ENCODE measurements at places on chromosomes 6 and 20.
A peak's percentile ranks its signal among the peaks of the same experiment; 100 is the strongest.

GRCh38 chr20:10710991-10711775, 37.4 kb upstream of the JAG1 start:
- no peak for DNase-seq

DNA sequence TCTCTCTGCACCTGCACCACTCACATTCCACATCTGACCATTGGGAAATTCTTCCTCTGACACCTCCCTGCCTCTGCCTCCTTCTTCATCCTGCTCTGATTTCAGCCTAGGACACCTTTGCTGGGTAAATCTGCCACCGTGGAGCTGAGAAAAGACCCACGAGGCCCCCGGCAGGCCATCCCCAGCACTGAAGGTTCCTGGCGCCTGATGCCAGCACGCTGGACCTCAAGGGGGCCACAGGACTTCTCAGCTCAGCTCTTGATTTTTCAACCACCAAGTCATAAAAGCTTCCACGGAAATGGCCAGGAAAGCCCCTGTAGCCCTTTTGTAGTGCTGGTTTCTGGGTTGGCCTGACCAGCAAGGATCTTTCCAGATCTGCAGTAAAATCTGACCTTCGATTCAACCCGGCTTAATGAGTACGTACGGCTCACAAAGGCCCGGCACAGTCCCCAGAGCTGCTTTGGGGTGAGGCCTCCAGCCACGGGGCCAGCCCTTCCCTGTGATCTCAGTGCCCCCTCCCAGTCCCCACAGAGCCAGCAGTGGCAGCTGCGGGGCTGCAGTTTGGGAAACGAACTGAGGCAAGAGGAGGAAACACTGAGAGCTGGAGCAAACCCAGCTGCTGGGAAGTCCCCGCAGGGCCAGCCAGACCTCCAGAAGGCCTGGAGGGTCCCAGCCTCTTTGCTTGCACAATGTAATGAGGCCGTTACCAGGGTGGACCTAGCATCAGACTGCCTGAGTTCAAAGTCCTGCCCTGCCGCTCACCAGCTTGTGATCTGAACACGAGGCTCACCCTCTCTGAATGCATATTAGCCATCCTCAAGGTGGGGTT, 157.5 kb downstream of the BMP7 start:
- no peak for DNase-seq

DNA sequence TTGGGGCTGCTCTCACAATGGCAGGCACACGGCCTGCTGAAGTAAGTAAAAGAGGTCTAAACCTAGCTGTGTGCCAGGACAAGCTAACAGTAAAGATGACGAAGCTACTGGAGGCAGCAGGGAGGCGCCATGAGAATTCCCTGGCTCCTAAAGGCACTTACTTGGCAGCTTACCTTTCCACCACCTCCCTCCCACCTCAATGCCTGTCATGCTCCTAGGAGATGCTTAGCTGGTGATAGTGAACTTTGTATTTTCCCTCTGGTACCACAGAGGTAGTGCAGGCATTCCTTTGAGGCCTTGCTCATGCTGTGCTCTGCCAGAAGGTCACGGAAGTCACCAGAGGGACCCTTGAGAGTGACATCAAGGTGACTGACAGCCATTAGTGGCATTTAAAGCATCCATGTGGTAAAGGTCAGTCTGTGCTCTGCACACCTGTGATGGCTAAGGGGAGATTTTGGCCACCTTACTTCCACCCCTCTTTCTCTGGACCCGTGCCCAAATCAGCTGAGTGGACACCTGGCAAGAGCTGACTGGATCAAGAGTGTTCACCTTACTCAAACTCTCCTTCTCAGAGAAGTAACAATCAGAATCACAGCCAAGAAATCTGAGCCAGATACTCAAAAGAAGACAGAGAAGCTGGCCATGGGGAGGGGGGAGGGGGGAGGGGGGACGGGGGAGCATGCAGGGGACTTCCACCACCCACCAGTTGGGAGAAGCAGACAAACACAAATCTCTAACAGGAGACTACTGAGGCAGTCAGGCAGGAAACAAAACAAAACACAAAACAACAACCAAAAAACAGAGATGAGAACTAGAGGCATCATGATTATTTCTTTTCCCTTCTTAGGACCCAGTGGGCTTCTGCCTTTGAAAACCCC, 2.9 kb downstream of the FKBP1A start:
- no peak for DNase-seq

GRCh38 chr6:16327777-16328325, 89.5 kb downstream of the GMPR start:
- no peak for DNase-seq

DNA sequence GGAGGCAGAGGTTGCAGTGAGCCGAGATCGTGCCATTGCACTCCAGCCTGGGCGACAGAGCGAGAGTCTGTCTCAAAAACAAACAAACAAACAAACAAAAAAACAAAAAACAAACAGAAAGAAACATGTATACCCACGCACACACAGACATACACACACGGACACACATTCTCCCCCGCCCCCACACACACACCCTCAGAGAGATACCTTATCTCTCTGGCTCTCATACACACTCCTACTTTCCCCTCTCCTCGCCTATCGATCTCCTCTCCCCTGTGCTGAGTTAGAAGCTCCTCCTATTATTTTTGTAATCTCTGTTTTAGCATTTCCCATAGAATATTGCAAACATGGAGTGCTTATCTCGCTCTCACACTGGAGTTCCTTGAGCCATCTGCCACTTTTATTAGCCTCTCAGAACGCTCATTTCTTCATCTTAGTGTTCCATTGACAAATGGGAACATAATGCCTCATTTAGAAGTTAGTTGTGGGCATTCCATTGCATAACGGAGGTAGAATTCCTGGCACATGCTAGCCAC, 144.2 kb upstream of the CITED2 start:
- no peak for DNase-seq

- no peak for DNase-seq
Observed at GRCh38 chr6:15364401-15365037, 118.7 kb downstream of the JARID2 start.

DNA sequence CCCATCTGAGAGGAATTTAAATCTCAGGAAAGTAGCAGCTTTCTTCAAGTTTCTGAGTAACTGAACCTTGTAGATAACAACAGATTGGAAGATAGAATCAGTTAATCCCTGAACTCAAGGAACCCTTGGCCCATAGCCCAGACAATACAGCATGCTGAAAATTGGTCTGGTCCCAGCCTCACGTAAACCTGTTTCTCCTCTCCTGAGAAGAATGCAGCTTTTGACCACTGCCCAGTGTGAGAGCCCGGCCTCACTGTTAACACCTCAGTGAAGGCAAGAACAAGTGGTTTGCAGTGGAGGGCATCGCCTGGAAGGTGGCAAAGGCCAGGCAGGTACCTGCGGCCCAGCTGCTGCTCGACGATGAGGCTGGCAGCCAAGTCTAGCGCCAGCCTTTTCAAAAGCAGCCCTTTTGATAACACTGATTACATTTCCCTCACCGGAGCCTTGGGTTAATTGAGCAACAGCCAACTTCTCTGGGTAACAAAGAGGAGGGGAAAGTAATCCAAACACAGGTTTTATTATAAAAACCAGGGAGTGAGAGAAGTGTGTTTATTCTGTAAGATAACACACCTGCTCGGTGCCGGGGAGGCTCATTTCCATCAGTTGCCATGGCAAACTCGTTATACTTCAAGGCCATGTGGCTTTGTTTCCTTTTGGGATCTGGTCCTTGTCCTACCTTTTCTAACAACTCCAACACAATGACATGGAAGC, 54.0 kb downstream of the TRAF3IP2 start:
- no peak for DNase-seq

GRCh38 chr6:74931558-74931957, 274.3 kb downstream of the COL12A1 start:
- no peak for DNase-seq

- no peak for DNase-seq
Observed at GRCh38 chr20:9036593-9036992, 32.3 kb upstream of the PLCB4 start.

- DNase-seq = no peak
Observed at GRCh38 chr6:2914318-2914660, 11.2 kb upstream of the SERPINB9 start.

DNA sequence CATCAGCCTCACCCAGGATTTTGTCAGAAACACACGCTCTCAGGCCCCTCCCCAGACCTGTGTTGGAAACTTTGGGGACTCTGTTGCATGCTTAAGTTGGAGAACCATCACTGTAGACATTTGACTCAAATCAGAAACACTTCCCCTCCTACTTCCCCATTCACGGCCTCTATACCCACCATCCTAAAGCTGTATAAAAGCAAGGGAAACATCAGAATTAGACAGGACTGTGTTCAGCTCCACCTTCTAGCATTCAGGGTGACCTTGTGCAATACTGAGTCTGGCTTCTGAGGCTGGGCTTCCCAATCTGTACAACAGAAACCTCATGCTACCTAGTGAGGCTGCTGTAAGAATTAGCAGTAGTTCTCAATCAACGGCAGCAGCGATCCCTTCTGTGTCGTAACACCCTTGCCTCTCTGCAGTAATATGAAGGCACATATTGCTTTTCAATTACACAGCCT, 252.3 kb downstream of the LY86 start:
- DNase-seq = no peak

- DNase-seq = no peak
Observed at GRCh38 chr6:93047033-93047432, 372.3 kb downstream of the EPHA7 start.

DNA sequence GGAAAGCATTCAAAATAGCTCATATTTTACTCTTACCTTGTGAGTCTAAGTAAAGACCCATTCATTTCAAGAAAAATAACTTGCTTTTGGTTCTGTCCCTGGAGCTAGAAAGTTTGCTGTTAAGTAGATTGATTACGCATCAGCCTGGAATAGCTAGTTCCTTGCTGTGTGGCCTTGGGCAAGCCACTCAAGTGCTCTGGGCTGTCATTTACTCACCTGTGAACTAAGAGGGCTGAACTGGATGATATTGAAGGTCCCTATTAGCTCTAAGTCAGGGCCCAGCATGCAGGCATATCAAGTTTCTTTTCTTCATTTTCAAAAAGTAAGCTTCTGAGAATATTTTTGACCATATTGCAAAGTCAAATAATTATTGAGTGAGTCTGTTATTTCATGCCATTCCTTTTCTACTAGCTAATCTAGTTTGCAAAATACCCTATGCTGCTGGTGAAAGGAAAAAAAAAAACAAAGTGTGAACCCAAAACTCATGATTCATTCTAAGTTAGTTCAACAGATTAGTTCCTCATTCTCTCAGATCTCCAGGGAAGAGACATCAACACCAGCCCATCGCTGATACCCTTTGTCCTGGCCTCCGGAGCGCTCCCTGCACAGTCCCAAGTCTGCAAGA, 106.5 kb upstream of the GMDS start:
- no peak for DNase-seq

DNA sequence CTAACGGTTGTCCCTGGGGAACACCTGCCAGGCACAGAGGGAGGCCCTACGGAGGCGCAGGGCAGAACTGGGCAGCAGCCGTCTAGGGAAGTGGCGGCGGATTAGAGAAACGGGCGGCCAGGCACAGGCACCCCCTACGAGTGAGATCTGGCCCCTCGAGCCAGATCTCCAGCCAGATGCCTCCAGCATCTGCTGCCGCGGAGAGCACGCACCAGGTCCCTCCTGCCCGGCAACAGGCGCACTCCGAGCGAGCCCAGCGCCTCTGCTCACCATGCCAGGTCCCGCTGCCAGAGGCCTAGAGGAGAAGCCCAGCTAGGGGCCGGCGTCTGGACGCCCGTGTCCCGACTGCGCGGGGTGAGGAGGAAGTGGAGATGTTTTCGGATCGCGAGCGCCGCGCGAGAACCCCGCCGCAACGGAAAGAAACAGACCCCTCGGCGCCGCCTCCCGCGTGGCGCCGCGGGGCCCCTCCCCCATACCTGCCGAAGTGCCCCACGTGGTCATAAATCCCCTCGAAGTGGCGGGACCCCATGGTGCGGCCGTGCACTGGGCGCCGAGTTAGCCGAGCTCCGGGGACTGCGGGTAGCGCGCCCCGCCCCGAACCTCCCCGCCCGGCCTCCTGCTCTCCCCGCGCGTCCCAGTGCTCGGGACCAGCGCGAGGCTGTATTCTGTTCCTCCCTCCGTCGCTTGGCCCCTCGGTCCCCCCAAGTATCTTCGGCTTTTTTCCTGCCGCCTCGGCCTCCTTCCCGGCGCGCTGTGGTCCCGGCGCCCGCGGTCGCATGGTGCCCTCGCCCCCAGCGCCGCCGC, at the start of gene SLC22A16:
TSS of gene SLC22A16 (minus strand) at position 568 of the 804 bp plus-strand sequence. CDS start at position 529, 39 bp downstream.
- no peak for DNase-seq

GRCh38 chr6:25635886-25636317, 16.1 kb upstream of the SCGN start:
- DNase-seq = no peak

DNA sequence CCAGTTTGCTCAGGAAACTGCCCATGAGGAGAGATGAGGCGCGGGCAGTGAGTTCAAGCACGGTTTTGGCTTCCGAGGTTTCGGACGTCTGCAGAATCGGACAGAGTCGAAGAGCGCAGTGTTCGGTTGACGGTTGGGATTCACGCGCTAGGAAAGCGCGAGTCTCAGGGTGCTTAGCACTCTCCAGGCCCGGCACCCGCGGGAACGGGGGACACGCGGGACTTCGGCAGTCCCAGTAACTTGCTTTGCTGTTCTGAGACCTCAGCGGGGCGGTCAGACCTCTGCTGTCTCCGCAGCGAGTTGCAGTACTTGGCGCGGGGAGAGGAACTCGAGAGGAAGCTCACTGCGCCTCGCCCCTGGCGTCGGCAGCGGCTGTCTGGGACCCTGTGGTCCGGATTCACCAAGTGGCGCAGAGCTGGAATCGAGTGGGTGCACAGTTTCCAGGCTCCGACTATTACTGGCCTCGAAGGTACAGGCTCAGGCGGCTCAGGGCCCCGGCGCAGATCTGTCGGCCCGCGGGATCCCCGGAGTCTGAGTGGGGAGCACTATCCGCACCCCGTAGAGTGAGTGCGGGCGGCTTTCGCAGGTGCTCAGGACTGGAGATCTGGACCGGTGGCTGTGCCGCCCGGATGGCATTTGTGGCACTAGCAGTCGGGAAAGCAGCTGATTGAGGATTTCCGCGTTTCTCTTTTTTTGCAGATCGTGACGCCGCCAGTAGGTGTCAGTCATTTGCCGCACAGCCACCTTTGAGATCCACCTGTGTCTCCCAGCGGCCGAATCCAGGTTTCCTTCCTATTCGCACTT, at the start of gene POM121L2:
TSS of gene POM121L2 (minus strand) at position 128 of the 804 bp plus-strand sequence. CDS start at position 25, 103 bp downstream.
- DNase-seq = peak; percentile 32

GRCh38 chr6:3962291-3963280, 113.4 kb downstream of the FAM50B start:
- no peak for DNase-seq

DNA sequence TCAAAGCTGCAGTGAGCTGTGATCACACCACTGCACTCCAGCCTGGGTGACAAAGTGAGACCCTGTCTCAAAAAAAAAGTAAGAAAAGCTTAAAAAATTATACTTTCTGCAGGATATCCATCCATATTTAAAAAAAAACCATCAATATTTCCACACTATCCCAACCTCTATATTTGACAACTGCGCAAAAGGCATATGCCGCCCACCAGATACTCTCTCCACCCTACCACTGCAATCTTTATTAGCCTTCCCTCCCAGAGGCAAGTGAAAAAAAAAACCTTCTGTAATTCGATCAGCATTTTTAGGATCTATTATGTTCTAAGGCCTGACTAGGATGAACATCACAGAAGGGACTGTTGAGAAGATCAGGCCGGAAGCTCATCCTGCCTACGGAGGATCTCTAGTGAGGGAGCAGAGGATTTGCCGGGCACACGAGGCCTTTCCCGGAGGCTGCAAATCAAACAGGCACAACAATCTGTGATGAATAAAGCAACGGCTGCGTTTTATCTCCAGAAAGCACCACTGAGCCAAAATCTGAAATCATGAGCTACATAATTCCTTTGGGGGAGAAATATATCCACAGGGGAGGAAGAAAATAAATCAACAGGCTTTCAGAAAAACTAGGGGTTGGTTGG, 65.9 kb downstream of the GFOD1 start:
- no peak for DNase-seq

All from stimulated activated CD8-positive, alpha-beta memory T cell treated with anti-CD3 and anti-CD28 coated beads, Interleukin-2, amount 100 ng/mL, for 1 hour (primary cell).